ENCODE measurements at places on chromosomes 12 and 14. TPM values are rescaled to one million over a fixed set of nuclear protein-coding genes. Genes with fewer than 3 reads are reported as not detected.

OR4K13 gene
- total RNA-seq = not detected

SIX4 gene
- total RNA-seq = 1.7 TPM

KRT77 gene
- 0.27 TPM for total RNA-seq

GPRC5D gene
- 1.3 TPM for total RNA-seq

BCL11B gene
- 0.17 TPM for total RNA-seq

HOXC11 gene
- total RNA-seq = 9.5 TPM

KRT3 gene
- 0.93 TPM for total RNA-seq

GRCh38 chr12:25625146-25625545 lies 72.1 kb upstream of the LMNTD1 start:
- no peak for ATAC-seq

GRCh38 chr14:92675976-92676375 lies 72.5 kb downstream of the LGMN start:
- ATAC-seq = no peak

DNA sequence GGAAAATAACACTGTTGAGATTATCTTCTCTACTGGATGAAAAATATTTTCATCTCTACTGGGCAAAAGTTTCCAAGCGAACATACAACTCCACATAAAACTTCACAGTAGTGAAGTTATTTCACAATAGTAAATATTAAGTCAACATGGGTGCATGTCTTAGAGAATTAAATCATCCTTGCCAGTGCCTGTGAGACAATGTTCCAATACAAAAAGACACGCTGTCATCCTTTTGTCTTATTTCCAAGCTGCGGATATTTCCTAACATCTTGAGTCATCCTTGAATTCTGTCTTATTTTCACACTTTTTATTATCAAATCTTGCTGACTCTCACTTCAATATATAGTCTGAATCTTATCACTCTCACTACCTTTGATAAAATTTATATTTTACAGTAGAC lies 142.9 kb upstream of the KITLG start:
- no peak for ATAC-seq

- peak; percentile 47 for ATAC-seq
These were observed 30.0 kb downstream of the SCARB1 start for GRCh38 chr12:124833693-124834122.

DNA sequence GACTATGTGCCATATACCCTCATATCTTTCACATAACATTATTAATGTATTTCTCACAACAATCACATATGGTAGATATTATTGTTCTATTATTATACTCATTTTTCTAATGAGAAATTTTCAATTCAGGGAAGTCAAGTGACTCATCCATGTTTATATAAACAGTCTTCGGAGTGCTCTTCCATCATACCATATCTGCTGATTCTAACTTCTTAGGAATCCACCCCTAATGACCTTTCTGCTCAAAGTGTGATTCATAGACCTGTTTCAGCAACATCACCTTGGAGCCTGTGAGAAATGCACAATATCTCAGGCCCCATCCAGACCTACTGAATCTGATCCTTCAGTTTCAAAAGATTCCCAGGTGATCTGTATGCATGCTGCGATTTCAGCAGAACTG lies 39.8 kb upstream of the OVCH1 start:
- no peak for ATAC-seq

DNA sequence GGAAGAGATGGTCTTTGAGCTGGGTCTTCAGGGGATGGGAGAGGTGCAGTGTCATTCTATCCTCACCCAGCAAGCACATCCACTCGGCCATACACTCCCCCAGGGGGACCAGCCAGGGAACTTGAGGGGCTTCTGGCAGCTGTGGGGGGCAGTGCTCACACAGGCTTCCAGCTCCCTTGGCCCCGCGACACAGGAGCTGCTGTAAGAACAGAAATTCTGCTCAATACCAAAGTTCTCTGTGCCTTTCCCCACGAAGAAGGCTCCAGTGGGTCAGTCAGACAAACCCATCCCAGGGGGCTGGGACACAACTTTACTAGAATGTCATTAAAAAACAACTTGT lies 289.1 kb upstream of the RTL1 start:
- ATAC-seq = no peak

DNA sequence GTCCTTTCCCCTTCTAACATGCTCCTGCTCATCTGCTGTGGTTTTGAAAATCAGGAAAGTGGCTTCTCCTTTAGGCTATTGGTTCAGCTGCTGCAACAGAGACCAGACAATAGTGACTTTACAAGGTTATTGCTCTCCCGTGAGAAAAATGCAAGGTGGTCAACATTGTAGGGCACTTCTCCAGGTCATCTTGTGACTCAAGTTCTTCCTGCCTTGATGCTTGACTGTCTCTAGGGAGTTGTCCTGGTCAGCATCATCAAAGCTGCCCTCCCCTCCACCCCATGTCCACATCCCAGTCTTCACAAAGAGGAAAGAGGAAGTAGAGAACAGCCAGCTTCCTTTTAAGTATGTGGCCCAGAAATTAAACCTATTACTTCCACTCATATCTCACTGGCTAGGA lies 3.9 kb upstream of the TMEM63C start:
- ATAC-seq = no peak

DNA sequence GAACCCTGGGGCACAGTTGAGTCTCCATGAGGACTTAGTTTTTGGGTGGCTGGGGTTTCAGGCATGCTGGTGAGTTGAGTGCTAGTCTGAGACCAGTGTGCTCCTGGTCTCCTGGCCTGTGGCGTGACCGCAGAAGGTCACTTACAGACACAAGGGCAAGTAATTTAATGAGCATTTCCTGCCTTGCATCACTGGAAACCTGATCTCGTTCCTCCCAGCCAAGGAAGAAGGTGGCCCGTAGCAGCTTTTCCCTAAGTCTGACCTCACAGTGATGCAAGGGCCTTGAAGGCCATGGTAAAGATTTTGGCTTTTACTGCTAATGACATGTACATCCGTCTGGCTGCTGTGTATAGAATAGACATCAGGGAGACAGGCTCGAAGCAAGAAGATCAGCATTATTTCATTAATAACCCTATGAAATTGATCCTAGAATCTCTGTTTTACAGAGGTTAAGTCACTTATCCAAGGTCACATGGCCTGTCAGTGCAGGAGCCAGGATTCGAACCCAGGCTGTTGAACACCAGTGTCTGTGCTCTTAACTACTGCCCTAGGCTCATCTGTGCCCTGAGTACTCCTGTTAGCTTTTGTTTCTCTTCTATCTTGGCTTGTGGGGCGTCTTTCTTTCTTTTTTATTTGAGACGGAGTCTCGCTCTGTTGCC lies 4.6 kb downstream of the TMEM120B start:
- ATAC-seq = no peak

DNA sequence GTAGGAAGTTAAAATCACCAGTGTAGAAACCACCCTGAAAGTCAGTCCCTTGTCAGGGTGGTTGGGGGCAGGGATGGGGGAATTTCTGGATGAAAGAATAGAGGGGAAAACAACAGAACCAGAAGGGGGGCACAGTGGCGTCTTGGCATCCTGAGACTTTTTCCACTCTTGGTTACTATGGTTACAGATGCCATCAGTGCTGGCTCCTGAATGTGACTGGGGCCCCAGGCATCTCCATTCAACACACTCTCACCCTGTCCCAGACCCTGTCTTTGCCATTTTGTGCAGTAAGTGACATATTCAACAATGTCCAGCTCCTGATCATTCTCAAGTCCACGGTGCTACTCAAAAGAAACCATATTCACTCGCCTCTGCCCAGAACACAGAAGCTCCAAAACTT lies 11.3 kb downstream of the KCNK10 start:
- no peak for ATAC-seq

GRCh38 chr14:35986219-35986573 lies 160.1 kb downstream of the BRMS1L start:
- no peak for ATAC-seq

DNA sequence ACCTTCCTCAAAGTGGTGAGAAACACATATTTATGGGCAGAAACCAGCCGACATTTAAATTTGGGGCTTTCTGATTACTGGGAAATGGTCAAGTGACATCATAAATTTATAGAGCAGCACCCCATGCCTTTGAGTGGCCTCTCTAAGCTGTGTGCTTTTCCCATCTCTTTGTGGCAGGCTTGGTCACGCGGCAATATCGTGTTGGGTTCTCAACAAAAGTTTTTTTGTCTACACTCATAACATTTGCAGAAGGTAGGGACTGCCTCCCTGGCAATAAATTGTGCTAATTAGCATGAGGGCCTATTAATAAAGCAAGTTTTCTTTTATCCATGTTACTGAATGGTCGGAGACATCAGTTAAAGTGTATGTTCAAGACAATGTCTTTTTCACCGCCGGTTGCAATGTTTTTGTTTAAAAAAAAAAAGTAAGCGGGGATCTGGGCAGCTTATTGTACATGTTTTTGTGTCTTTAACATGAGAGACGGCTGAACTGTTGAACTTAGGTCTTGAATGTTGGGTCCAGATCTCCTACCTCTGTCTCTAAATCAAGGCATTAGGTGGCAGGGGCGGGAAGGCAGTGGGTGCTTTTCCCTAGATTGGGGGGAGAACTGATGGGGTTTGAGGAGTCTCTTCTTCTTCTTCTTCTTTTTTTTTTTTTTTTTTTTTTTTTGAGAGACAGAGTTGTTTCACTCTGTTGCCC lies 193.3 kb downstream of the PHETA1 start:
- peak; percentile 89 for ATAC-seq

DNA sequence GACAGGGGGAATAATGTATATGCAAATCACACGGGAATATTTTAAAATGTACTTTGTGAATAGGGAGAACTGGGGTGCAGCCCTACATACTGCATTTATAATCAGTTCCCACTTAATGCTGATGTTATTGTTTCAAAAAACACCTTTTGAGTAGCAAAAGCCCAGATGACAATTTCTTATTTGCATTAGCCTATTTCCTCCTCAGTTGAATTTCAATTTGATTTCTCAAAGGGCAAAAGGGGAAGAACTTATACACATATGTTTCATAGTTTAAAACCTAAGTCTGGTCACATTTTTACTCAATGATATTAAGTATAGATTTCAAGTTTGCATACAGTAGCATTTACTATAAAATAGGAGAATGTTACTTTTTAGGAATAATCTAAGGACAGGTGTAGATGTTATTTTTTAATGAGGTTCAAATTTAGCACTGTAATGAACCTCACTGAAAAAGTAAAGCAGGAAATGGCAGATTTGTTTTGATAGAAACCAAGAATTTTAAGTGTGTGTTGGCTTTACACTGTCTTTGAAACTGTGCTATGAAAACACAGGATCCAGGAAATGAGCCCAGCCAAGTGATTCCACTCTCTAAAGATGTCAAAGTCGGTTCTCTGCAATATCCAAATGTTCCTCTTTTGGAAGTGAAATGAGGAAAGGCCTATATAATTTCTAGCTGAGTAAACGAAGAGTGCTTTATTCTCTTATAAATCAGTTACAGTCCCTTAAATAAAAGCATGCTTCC lies 367.4 kb downstream of the BTG1 start:
- no peak for ATAC-seq

Measured in motor neuron (in vitro differentiated cells).